CD4-positive, alpha-beta T cell (primary cell): ENCODE measurements at places on chromosomes 13 and 19.

GRCh38 chr19:29267701-29268100, 54.8 kb upstream of the UQCRFS1 start:
- peaks cover 3% of the 10 kb centered on the region for H3K27me3 ChIP-seq
- no peak for DNase-seq
- no peak overlapping the region for H3K27ac ChIP-seq
- H3K36me3 ChIP-seq = no peaks in the 10 kb centered on the region

DNA sequence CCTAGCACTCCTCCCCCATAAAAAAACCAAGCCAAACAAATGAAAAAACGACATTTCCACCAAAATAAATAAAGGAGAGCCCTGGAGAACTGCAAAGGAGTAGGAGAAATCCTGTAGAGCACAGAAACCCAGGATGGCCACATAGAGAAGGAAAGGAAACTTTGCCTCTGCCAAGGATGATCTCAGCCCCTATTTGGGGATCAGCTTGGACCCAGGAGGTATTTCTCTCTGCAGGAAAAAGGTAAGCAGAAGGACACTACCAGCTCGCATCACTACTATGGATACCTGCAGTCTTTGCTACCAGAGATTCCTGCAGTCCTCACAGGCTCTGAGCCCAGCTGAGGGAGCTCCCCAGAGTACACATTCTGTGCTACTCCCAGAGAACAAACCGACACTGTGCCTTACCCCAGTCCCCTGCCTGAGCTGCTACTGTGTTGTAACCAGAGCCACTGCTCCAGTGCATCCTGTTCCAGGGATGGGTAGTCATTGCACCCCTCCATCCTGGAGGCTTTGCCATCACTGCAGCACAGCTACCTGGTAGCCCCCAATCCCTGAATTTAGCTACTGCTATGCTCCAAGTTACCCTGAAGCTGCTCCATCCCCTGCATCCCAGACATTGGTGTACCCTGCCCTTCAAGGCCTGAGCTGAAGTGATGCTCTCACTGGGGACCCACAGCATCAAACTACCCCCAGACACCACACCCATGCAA, 41.7 kb downstream of the VWA8 start:
- no peaks in the 10 kb centered on the region for H3K36me3 ChIP-seq
- DNase-seq = no peak
- no peak overlapping the region for H3K27ac ChIP-seq
- no peaks in the 10 kb centered on the region for H3K27me3 ChIP-seq
- peaks cover 10% of the 10 kb centered on the region for H3K4me1 ChIP-seq

DNA sequence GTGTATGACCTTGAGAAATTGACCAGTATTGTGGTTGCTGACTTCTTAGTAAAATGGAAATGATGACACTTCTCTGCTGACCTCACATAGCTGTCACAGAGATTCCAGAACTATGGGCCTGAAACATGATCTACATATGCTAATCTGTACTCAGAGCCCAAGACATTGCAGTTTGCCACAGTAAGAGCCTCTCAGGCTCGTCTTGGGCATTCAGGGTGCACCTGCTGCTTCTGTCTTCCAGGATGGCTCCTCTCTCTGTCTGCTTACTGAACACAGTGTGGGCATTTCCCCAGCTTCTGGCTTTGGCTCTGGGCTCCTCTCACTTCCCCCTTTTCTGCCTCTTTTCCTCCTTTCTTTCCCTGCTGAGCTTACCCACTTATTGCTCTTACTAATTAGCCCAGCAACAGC, 22.3 kb upstream of the SLC46A3 start:
- no peak overlapping the region for H3K27ac ChIP-seq
- no peak overlapping the region for H3K4me3 ChIP-seq
- H3K4me1 ChIP-seq = no peaks in the 10 kb centered on the region
- H3K27me3 ChIP-seq = no peaks in the 10 kb centered on the region
- DNase-seq = no peak
- no peaks in the 10 kb centered on the region for H3K36me3 ChIP-seq

DNA sequence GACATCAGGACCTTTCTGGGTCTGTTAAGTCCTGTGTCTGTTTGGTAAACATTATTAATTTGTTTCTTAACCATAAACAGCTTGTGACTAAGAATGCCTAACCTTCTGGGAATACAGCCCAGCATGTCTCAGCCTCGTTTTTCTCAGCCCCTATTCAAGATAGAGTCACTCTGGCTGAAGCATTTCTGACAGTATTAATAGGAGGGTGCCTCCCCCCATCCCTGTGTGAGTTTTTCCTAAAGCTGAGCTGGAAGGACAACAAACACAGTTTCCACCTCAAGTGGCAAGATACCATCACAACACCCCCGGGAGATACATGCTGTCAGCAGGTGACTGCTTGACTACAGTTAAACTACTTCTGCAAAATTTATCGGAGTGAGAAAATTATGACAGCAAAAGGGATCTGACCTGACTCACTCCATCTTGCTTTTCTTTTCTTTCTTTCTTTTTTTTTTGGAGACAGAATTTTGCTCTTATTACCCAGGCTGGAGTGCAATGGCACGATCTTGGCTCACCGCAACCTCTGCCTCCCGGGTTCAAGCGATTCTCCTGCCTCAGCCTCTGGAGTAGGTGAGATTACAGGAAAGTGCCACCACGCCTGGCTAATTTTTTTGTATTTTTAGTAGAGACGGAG, 59.3 kb upstream of the ABCC4 start:
- no peaks in the 10 kb centered on the region for H3K4me1 ChIP-seq
- no peaks in the 10 kb centered on the region for H3K27me3 ChIP-seq
- H3K36me3 ChIP-seq = no peaks in the 10 kb centered on the region
- no peak overlapping the region for H3K27ac ChIP-seq
- no peak for DNase-seq

DNA sequence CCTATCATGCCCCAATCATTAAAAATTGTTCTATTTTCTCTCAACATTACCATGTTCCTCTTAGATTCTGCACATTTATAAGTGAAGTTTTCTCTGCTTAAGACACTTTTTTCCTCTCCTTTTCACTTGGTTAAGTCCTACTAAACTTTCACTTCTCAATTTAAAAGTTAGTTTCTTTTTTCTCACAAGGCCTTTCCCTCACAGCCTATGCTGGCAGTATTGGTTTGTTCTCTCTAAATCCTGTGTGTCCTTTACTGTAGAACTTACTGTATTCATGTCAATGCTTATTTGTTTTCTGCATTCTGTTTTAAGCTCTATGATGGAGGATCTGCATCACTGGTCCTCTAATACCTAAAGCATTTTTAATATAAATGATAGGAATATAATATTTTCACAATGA, 2816.6 kb downstream of the PCDH9 start:
- H3K27me3 ChIP-seq = no peaks in the 10 kb centered on the region
- no peak for DNase-seq
- H3K36me3 ChIP-seq = no peaks in the 10 kb centered on the region

DNA sequence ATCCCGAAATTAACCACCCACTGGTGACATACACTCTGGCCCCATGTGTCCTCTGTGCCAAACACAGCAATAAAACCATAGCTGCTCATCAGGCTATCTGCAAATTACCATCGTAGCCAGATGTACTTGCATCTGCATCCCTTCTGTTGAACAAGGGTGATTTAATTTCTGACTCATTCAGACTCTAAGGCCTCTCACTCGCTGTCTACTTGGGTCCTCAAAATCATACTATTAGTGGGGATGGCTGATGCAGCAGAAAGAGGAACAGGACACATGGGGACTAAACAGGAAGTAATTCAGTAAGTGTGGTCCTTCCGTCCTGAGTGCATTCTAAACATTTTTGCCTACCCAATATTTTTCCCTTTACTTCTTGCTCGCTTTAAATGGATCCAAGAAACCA, 2275.0 kb upstream of the PCDH20 start:
- H3K36me3 ChIP-seq = no peaks in the 10 kb centered on the region
- H3K4me1 ChIP-seq = no peaks in the 10 kb centered on the region
- no peaks in the 10 kb centered on the region for H3K27me3 ChIP-seq
- no peak overlapping the region for H3K27ac ChIP-seq

- H3K27me3 ChIP-seq = peaks cover 6% of the 10 kb centered on the region
- H3K4me1 ChIP-seq = peaks cover 31% of the 10 kb centered on the region
- no peak overlapping the region for H3K27ac ChIP-seq
- H3K4me3 ChIP-seq = peak overlapping the region; percentile 77
These were observed 1.5 kb downstream of the BIVM start for GRCh38 chr13:102800145-102801041.

DNA sequence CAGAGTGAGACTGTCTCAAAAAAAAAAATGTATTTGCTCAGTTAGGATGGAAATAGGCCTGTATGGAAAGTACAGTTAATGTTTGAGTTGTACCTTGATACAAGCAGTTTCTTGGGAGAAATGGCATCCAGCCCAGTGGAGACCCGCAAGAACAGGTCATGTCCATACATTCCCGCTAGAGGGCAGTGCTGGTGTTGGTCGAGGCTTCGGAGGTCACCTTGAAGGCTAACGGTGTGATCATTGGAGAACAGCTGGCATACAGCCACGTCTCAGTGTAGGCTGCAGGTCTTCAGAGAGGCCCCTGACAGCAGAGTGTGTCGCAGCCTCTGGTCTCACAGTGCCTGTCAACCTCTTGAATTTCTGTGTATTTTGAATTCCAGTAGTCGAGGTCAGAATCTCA, 7.5 kb downstream of the ZNF610 start:
- DNase-seq = peak; percentile 20
- no peaks in the 10 kb centered on the region for H3K36me3 ChIP-seq
- H3K4me3 ChIP-seq = no peak overlapping the region
- no peak overlapping the region for H3K27ac ChIP-seq
- H3K4me1 ChIP-seq = no peaks in the 10 kb centered on the region
- no peaks in the 10 kb centered on the region for H3K27me3 ChIP-seq

GRCh38 chr19:17184371-17184841, 30.8 kb upstream of the USE1 start:
- peak overlapping the region; percentile 41 for H3K4me3 ChIP-seq
- peaks cover 35% of the 10 kb centered on the region for H3K4me1 ChIP-seq
- H3K27me3 ChIP-seq = no peaks in the 10 kb centered on the region
- peak overlapping the region; percentile 82 for H3K27ac ChIP-seq
- H3K36me3 ChIP-seq = peaks cover 52% of the 10 kb centered on the region
